ENCODE measurements at places on chromosomes 7 and 10.

- no peak for DNase-seq
Observed at GRCh38 chr7:27151931-27152815, at the start of gene HOXA3. Gene HOXA3, minus strand, starts transcription at chr7:27152583. Its CDS starts 41,943 bp downstream, at chr7:27110640.

DNA sequence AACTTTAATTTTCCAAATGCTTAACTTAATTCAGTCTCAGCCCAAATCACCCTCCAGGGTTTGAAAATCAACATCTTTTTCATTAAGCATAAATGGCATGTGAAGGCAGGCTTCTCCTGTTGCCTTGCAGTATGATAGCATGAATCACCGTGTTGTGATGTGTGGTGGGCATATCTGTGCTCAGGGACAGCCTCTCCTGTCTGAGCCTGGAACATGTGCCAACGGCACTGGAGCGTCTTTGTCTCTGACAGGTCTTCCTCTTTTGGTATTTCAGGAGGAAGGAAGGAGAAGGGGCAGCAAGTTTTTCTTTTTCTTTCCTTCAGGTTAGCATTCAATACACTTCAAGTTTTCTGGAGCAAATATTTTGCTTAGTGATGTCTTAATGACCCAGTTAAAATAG is 57.6 kb downstream of the LRGUK start:
- no peak for DNase-seq

- DNase-seq: no peak
Observed at GRCh38 chr10:63582690-63583089, 61.5 kb downstream of the REEP3 start.

- no peak for DNase-seq
Observed at GRCh38 chr7:131241386-131241785, 86.3 kb upstream of the MKLN1 start.

DNA sequence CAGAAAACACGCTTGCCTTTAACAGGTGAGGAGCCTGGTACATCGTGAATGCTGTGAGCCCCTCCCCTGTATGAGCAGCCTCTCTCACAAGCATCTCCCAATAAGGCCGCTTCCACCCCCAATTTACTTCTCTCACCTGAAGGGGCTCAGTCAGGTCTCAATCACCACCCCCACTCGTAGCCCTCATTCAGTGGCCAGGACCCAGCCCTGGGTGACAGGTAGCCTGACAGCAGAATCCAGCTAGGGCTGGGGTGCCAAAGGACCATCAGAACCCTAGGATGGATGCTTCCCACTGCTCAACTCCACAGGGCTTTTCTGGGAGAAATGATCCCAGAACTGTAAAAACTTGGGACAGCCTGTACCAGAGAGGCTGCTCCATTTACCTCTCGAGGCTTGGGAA is 6.4 kb upstream of the NDST2 start:
- no peak for DNase-seq

DNA sequence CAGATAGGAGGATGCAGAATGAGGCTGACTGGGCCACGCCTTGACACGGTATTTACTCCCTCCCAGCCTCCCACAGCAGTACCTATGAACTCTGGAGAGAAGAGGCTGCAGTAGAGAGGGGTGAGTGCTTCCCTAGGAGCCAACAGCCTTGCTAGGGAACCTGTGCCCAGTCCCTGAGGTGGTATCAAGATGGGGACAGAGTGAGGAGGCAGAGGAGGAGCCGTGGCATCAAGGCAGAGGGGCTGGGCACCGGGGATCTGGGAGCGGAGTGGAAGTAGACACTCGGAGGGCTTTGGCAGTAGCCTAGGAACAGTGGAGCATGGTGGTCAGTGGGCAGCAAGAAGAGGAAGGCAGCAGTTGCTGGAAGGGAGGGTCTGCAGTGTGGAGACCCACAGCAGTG is 68.7 kb upstream of the CHST15 start:
- DNase-seq: no peak

DNA sequence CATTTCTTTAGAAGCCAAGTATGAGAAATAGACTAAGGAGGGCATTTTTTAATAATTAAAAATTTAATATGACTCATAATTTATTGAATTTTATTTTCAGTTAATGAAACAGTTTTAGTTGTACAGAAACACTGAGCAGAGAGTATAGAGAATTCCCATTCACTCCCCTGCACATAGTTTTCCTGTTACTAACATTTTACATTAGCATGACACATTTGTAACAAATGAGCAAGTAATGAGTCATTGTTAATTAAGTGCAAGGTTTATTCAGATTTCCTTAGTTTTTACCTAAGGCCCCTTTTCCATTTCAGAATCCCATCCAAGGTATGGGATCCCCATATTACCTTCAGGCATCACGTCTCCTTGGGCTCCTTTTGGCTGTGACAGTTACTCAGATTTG is 271.5 kb upstream of the FZD8 start:
- DNase-seq: no peak

DNA sequence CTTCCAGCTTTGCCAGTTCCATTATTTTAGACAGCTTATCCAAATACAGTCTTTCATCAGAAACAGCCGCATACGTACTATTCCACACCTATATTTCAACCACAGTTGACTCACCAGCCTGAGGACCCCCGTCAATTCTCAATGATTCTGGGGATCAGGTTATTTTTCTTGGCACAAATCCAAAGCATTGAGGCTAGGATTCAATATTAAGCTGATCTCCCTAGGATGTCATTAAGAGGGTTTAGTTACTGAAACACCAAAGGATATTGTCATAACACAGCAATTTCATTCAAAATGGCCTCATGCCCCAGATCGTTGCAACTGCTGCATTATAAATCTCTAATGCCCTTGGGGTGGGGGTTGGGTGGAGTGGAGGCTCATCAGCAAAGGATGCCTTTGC is 214.6 kb downstream of the PTEN start:
- DNase-seq: no peak

DNA sequence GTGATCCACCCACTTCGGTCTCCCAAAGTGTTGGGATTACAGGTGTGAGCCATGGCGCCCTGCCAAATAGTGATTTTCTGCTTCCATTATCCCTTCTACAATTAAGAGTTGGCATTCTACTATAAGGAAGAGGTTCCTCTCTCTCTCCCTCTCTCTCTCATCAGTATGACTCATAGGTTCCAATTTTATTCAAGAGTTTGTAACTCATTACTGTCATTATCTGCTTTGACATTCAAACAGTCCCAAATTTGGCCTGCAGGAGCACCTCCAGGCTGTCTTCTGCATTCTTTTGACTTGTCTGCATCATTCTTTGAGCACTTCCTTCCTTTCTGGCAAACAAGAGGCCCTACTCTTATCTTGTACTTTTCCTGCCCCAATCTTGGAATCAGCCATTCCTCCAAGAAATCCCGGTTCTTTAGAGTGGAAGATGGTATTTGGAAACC is 33.2 kb upstream of the CALU start:
- no peak for DNase-seq

- DNase-seq: no peak
Observed at GRCh38 chr10:110708776-110709443, 64.8 kb downstream of the RBM20 start.

GRCh38 chr7:55569797-55570196 is 2.5 kb downstream of the VOPP1 start:
- no peak for DNase-seq

DNA sequence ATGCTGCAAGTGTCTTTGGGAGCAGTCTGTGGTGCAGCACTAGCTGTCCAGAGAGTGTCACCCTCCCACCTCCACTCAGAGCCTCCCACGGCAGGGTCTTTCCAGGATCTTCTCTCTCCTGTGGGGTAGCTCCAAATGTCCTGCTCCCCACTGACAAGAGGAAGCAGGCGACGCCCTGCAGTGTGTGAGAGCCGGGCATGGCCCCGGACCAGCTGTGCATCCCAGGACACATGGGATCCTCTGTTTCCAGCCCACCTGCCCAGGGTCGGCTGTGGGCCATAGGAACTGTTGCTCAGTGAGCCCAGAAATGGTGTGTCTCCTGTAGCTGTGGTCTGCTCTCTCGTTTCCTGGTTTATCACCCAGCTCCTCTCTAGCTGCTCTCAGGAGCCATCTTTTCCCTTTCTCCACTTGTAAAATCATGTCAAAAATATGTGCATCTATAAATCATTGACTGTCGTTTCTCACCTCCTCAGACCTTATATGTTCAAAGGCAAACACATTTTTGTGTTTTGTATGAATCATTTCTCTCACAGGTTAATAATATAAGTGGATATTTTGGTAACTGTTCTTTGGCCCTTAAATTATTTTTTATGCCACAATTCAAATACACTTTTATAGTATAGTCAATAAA is 74.9 kb downstream of the VWC2 start:
- no peak for DNase-seq

- peak; percentile 15 for DNase-seq
Observed at GRCh38 chr7:31122649-31123058, 70.5 kb downstream of the ADCYAP1R1 start.

Measured in CD4-positive, alpha-beta T cell (primary cell).